Activated naive CD8-positive, alpha-beta T cell treated with anti-CD3 and anti-CD28 coated beads, Interleukin-2, amount 50 U/mL, for 24 hours (primary cell): ENCODE measurements at places on chromosomes 2 and 18.

GRCh38 chr18:24982831-24983230, 369.1 kb downstream of the ZNF521 start:
- DNase-seq, result no peak

- no peak for DNase-seq
Measured at GRCh38 chr2:197515315-197515738, 539 bp upstream of the MOB4 start.

DNA sequence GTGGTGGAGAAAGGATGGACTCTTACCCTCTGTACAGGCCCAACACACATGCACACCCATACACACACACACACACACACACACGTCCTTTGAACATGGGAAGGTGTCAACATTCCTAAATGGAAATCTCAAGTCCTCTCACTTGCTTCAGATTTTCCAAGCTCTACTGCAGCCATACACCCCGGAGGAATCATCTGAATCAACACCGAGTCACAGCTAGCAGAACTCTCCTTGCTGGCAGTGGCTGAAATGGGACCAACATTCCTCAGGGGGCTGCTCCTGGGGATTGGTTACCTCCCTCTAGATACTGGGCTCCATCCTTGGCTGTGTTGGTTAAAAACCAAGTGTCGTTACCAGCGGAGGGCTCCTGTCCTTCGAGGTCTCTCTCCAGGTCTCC, 112.7 kb downstream of the BCL11A start:
- DNase-seq, result no peak

DNA sequence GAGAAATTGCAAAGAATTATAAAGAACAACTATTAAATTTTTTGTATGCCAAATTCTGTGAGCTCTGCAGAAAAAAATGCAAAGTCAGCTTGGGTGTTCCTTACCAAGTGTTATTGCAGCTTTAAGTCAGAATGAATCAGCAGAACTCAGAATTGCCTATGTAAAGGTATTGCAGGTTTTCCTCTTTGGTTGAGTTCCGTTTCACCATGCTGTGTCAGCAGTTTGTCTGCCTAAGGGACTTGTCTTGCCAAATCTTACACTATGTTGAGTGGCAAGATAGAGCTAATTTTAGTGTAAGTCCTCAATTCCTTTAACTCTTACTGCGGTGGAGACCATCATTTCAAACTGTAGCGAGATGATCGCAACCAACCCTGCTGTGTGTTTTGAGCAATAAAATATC, 38.8 kb downstream of the ADAM23 start:
- DNase-seq, result no peak

- no peak for DNase-seq
Measured at GRCh38 chr2:159542101-159542500, 74.2 kb downstream of the BAZ2B start.

GRCh38 chr2:224819075-224819474, 102.9 kb upstream of the CCDC195 start:
- no peak for DNase-seq

- no peak for DNase-seq
Measured at GRCh38 chr18:13259701-13260100, 41.1 kb downstream of the LDLRAD4 start.

DNA sequence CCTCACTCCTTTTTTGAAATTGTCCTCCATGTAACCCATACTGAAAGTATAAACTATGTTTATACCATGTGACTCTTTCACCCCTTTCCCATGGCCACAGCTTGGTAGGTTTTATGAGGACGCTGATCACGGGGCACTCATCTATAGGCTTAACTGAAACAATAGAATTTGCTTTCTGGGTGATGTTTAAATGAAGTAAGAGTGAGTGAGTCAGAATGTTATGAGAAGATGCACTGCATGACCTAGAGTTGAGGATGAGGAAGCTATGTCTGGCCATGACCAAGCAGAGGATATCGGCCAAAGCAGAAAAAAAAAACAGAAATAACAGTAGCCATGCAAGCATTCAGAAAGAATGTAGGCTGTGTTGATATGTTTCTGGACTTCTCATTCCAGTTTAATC, 34.9 kb downstream of the SCN1A start:
- DNase-seq, result no peak

GRCh38 chr18:32189790-32190189, at the start of gene MEP1B:
TSS of gene MEP1B (plus strand) at chr18:32190039. CDS start at chr18:32190071, 32 bp downstream.
- DNase-seq, result no peak

DNA sequence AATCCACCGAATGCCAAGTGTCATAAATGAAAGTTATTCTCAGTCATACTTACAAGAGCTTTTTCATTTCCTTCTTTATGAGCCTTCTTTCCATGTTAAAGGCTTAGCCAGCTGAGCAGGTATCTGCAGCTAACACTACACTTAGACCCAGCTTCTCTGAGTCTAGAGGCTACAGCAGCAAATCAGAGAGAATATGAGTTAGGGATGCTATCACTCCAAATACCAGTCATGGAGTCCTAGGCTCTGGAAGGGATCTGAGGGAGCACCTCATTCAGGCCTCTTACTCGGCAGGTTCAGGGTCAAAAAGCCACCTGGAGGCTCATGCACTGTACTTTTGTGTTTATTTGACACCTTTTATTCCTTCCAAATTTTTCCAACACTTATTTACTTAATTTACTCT, 2.9 kb downstream of the C2orf80 start:
- no peak for DNase-seq

GRCh38 chr2:160513120-160513519, 19.5 kb upstream of the RBMS1 start:
- DNase-seq, result no peak

GRCh38 chr2:86557836-86558235, 5.4 kb downstream of the CHMP3 start:
- no peak for DNase-seq

GRCh38 chr2:52956118-52956517, 811.5 kb upstream of the CHAC2 start:
- DNase-seq, result no peak

- DNase-seq, result no peak
Measured at GRCh38 chr2:54396107-54396506, 60.0 kb upstream of the SPTBN1 start.

GRCh38 chr18:50143294-50143693, 51.7 kb downstream of the MYO5B start:
- DNase-seq, result no peak

DNA sequence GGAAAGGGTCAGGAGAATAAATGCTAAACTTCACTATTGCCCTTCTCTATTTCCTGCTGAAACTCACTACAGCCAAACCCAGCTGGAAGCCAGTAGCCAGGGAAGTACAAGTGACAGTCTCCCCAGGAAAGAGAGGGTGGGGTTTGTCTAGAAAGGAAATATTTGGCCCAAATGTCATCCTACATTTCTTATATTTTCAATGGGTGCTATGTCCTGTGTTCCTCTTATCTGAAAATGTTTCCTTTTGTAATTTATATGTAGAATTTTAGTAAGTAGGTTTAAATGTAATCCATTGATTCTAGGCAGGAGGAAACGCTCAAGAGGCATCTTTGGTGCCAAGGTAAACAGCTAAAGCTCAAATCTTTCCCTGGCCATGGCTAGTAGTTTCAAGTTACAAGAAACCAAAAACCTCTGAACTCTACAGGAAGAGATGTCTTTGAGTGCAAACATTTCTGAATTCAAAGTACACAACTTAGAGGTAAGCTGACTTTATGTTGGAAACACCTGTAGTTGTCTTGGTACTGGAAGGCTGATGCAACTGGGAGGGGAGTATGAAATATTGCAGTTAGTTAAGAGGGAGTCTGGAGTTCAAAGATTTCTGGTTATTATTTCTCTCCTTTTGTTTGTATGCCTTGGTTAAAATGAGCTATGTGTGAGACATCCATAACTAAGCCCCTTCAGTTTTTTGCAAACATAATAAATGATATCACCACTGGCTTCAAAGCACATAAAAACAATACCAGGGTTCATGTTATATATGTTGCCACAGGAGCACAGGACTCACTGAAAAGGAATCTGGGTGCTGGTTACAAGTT, 356.1 kb upstream of the ZC3H15 start:
- no peak for DNase-seq

DNA sequence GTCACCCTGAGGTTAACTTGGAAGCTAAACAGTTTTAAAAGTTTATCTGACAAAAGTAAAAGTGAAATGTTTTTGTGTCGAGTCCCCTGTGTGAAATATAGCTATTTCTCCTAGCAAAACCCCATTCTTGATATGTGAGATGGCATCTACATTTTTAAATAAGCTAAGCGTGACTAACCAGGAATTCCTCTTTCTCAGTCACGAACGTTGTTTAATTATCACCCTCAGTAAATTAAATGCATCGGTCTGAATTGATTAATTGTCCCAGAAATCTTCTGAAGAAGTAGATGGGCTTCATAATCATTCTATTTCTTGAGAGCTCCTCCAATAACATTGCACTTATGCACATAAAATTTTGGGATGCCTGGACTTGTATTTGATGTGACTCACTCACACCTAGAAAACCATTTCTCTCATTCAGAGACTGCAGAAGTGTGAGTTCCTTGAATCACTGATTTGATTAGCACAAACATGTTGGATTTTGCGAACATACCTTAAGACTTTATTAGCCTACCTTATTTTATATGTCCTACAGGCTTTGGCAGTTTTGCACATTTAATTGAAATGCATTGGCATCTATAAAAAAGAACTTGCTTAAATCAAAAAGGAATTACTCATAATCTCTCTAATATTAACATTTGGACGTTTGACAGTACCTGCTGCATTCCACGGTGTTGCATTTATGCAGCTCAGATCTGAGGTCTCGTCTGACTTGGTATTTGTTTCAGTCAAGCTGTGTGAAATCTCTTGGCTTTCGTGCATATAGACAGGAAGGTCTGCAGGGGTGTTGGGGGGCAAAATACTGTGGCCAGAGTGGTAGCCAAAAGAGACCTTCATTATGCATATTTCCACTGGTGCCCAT, 475.2 kb downstream of the EPHA4 start:
- no peak for DNase-seq

DNA sequence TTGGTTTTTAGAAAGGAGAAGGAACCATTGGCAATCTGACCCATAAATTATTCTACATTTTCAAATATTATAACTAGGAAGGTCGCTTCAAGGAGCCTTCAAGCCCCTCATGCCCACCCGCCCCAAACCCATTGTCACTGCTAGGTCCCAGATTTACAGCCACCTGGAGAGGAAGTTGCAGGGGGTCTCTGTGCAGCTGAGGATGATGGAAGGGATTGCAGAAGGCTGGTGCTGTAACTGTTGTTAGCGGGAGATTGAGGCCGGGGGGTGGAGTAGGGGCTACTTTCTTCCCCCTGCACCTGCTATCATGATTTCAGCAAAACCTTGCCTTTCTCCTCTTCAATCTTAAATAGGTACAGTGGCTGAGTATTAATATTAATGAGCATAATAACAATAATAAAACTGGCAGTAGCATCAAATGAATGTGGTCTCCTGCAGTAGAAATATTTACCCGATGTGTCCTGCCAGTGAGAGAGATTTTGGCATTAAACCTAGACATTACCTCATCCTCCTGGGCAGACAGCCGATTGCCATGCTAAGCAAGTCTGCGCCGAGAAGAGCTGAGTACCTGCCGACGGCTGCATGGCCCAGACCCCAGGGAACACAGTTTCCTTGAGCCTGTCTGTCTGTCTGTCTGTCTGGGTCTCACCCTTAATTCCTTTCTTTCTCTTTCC, 225.4 kb downstream of the FAM210A start:
- DNase-seq, result no peak

- no peak for DNase-seq
Measured at GRCh38 chr2:237131749-237132533, 46.3 kb downstream of the COPS8 start.

DNA sequence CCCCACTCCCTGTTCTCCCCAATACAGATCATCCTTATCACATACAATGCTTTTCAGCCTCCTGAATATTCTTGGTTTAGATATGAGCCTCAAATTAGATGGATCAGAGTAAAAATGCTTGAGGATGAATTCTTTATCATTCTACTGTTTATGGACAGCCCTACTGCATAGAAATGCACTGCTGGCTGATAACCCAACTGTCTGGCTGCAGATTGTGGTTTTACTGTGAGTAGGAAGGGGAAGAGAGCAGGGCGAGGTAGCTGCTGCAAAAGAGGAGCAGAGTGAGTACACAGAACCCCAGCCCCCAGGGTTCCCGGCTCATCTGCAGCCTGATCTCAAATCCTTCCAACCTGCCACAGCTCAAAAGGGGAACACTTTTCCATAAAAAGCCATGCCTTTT, 29.4 kb upstream of the NCOA1 start:
- no peak for DNase-seq

GRCh38 chr2:111983478-111984212, 71.4 kb upstream of the TMEM87B start:
- no peak for DNase-seq

GRCh38 chr2:9235147-9236044, 28.8 kb downstream of the ASAP2 start:
- no peak for DNase-seq

- no peak for DNase-seq
Measured at GRCh38 chr2:202963712-202964111, 51.0 kb upstream of the NBEAL1 start.

DNA sequence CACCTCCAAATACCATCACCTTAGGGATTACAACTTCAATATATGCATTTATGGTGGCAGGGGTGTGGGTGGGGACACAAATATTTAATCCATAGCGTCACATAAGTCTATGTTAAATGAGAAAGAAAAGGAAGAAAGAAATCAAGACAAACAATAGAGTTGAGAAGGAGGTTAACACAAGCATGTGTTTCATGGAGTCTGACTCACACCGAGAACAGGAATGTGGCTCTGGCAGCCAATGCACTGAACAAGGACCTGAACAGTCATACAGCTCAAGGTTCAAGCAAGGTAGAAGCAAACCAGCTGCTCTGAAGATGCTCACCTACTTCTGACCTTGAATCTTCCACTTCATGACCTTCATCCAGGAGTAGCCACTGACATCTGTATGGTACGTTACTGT, 36.2 kb upstream of the LPIN1 start:
- no peak for DNase-seq

- no peak for DNase-seq
Measured at GRCh38 chr2:176129813-176130146, 275 bp downstream of the HOXD8 start.

GRCh38 chr2:12560618-12561017, 156.1 kb upstream of the TRIB2 start:
- DNase-seq, result no peak

- no peak for DNase-seq
Measured at GRCh38 chr2:172843902-172844715, 108.5 kb downstream of the RAPGEF4 start.

- no peak for DNase-seq
Measured at GRCh38 chr2:43340066-43340465, 113.7 kb upstream of the ZFP36L2 start.

DNA sequence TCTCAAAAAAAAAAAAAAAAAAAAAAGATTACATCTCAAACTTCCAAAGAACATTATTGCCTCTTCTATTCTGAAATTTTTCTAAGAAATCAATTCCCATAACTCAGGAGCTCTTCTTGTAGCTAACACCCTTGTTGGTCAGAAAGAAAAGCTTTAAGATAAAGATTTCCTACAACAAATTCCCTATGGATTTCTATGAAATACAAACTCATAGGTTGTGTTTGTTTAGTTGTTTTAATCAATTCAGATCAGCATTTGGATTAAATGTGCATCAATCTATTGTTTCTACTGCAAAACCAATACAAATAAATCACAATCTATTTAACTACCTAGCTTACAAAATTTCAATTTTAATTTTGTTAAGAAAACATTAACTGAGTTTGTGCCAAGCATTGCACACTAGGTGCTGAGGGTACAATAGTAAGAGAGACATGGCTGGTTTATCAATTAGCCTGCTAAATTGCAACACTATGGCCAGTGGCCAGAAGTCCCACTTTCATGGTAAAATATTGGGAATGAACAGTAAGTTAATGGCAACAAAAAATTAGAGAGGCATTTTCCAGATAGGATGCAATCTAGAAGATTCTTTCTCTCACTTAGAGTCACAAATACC, 80.2 kb upstream of the MYCN start:
- DNase-seq, result no peak

- no peak for DNase-seq
Measured at GRCh38 chr2:165872101-165872791, 78.2 kb upstream of the GALNT3 start.
